Chondrocyte (in vitro differentiated cells): ENCODE measurements at places on chromosomes 11 and 22. TPM values are rescaled to one million over a fixed set of nuclear protein-coding genes. Genes with fewer than 3 reads are reported as not detected.

GRCh38 chr11:122096272-122097112 lies 19.5 kb downstream of the BLID start:
- DNase-seq: no peak

The MRGPRX4 gene
- not detected in 3 replicates for total RNA-seq

DNA sequence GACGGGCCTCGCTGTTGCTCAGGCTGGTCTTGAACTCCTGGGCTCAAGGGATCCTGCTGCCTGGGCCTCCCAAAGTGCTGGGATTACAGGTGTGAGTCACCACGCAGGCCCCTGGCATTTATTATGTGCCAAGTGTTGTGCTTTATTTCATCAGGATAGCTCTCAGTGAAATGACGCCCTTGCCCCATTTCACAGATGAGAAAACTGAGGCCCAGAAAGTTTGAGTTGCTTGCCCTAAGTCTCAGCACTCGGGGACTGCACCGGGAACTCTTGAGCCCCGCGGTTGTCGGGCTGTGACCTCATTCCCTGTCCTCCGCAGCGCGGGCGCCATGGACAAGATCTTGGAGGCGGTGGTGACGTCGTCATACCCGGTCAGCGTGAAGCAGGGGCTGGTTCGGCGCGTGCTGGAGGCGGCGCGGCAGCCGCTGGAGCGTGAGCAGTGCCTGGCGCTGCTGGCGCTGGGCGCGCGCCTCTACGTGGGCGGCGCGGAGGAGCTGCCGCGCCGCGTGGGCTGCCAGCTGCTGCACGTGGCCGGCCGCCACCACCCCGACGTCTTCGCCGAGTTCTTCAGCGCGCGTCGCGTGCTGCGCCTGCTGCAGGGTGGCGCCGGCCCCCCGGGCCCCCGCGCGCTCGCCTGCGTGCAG lies 7.3 kb downstream of the USP35 start:
- DNase-seq: no peak

GRCh38 chr11:45087900-45088160 lies 58.6 kb upstream of the PRDM11 start:
- DNase-seq: no peak

The MMP8 gene
- not detected in 3 replicates for total RNA-seq

- no peak for DNase-seq
These were observed 1175.4 kb upstream of the TENM4 start for GRCh38 chr11:80616070-80616800.

GRCh38 chr11:12687216-12687623 lies 13.0 kb downstream of the TEAD1 start:
- DNase-seq: no peak

DNA sequence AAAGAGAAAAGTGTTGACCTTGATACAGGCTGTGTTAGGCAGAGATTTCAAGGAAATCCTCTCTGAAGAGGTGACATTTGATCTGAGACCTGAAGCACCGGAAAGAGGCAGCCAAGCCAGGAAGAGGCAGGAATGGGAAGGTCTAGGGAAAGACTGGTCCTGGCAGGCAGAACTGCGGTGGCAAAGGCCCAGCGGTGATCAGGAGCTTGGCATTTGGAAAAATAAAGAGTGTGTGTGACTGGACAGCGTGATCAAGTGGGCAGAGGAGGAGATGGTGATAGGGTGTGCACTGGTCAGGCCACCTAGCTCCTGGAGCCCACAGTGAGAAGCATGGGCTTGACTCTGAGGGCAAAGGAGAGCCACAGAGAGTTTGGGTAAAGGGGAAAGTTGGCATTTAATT lies 27.2 kb upstream of the GAB4 start:
- DNase-seq: no peak

DNA sequence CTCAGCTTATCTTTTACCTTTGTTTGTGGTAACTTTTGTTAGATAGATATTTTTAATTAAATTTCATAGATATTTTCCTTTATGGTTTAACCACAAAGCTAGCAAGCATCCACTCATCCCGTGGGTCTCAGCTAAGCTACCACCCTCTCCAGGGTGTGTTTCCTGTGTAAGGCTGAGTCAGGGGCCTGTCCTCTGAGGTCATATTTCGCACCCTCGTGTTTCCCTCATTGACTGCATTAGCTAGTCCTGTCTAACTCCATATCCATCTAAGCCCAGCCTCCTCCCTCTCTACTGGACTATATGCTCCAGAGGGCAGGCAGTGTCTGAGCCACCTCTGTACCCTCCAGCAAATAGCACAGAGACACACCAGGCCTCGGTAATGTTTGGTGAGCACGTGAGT lies 16.7 kb downstream of the XRRA1 start:
- no peak for DNase-seq

- DNase-seq: no peak
These were observed 109.9 kb downstream of the DLG2 start for GRCh38 chr11:85517272-85517671.

- no peak for DNase-seq
These were observed 80.1 kb downstream of the CDKN1C start for GRCh38 chr11:2805388-2806056.

The MALAT1 gene
- total RNA-seq: 11,810 to 14,376 TPM (median 12,130 TPM) in 3 replicates

- DNase-seq: no peak
These were observed 2.9 kb upstream of the CYP2R1 start for GRCh38 chr11:14894657-14895598.

GRCh38 chr11:65919573-65920371 lies 546 bp downstream of the DRAP1 start:
- DNase-seq: no peak

The CST6 gene
- not detected in 3 replicates for total RNA-seq

DNA sequence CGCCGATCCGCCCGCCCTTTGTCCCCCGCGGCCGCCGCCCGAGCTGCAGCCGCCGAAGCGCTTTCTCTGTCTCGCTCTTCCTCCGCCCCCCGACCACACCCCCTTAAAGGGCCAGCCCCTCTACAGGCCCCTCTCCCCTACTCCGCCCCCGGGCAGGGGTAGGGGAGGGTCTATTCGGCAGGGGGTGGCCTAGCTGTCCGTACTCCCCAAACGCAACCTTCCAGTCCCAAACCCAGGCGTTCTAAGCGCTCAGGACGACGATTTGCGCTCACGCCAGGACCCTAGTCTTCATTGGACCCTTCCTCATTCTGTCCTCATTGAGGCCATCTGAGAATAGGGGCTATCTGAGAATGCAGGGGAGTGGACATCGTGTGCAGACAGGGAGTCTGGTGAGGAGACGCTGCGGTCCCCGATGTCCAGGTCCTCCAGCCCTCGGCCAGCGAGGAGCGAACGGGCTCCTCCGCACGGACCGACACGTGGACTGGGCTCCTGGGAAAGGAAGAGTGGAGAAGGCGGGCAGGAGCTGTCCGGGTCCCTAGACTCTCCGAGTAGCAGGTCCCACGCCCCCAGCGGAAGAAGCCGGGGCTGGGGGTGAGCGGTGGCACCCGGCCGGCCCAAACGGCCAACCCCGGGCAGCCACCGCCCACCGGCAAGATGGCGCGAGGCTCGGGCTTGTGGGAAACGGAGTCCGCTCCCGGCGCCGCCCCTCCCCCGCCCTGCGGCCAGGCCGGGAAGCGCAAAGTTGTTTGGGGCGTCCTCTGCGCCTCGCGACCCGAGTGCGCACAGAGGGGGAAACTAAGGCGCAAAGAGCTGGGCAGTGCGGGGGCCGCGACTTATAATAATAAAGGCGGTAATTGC lies at the start of gene PPP1R14B:
TSS of gene PPP1R14B (minus strand) at position 73 of the 858 bp plus-strand sequence. CDS start 270 bp downstream, outside the sequence.
- no peak for DNase-seq

DNA sequence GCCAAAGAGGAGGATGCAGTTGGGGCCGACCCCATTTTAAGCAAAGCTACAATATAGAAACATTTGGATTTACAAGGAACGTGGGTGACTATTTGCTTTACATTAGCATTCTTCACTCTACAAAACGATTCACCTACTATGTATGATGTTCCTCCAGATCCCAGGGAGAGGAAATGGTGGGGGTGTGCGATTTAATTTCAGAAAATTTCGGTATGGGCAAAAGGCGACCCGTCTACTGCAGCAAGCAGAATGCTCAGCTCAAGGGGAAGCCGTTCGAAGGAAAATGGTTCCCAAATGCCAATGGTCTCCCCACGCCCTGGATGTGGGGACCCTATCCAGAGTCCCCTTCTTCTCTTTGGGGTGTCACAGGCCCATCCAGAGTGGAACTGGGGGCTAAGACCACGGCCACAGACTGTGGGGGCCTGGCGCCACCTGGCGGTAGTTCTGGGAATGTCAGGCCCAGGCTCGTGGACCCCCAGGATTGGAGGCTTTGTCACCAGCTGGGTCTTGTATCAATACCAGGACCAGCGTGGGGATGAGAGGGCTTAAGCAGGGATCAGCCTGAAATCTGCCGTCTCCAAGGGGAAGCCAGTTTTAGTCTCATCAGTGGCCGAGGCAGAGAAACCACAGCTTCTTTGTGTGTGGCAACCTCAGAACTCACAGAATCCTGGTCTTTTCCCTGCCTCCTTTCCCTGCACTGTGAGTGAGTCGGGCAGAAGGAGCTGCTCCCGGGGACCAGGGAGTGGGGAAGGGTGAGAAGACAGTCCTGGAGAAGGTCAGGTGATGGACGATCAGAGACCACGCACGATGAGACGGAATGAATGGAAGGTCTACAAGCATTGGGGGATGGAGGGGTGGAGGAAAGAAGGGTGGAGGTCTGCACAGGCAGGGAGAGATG lies 8.4 kb downstream of the LRRC10B start:
- no peak for DNase-seq

The API5 gene
- total RNA-seq: 80.6 to 82.3 TPM (median 81.3 TPM) in 3 replicates

- DNase-seq: no peak
These were observed 300.7 kb upstream of the PDGFD start for GRCh38 chr11:104464691-104465090.

- no peak for DNase-seq
These were observed 115.4 kb downstream of the METTL15 start for GRCh38 chr11:28223577-28223976.

- DNase-seq: no peak
These were observed 116.9 kb downstream of the SIK3 start for GRCh38 chr11:116981266-116981885.

The PARVA gene
- total RNA-seq: 147 to 170 TPM (median 158 TPM) in 3 replicates

DNA sequence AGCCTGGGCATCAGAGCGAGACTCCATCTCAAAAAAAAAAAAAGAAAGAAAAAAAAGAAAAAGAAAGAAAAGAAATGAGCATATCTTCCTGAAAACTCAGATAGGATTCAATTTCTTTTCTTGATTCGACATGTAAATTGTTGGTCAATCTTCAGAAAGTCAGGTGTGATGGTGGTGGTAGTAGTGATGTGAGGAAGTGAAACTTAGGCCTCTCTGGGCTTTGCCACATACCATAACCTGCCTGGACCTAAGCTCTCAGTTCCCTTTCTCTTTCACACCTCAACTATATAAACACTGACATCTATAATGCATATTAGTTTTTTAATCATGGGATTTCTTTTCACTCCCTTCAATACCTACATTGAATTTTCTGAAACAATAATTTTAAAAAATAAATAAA lies 98.0 kb upstream of the TBCEL start:
- DNase-seq: no peak

DNA sequence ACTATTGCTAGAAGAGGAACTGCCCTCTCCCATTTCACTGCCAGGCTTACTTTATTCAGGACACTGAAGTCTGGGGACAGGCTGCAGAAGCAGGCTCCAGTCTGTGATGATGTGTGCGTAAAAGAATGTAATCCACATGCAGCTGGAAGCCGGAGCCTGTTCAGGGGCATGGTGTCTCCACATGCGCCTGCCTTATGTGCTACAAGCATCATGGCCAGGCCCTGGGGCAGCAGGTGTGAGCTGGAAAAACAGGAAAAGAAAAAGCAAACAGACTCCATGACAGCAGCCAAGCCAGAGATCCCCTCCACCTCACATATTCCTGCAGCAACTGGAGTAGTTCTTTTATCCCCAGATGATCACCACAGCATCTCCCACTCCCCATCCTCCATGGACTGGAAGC lies 33.4 kb downstream of the ARFGAP2 start:
- no peak for DNase-seq

The SCN3B gene
- 0.15 to 0.62 TPM (median 0.45 TPM) in 3 replicates for total RNA-seq

- no peak for DNase-seq
These were observed 3.0 kb upstream of the NAP1L4 start for GRCh38 chr11:2995031-2995561.

- DNase-seq: no peak
These were observed 51.8 kb downstream of the ALX4 start for GRCh38 chr11:44258190-44258489.

GRCh38 chr22:41508770-41509170 lies 35.5 kb downstream of the POLR3H start:
- no peak for DNase-seq

DNA sequence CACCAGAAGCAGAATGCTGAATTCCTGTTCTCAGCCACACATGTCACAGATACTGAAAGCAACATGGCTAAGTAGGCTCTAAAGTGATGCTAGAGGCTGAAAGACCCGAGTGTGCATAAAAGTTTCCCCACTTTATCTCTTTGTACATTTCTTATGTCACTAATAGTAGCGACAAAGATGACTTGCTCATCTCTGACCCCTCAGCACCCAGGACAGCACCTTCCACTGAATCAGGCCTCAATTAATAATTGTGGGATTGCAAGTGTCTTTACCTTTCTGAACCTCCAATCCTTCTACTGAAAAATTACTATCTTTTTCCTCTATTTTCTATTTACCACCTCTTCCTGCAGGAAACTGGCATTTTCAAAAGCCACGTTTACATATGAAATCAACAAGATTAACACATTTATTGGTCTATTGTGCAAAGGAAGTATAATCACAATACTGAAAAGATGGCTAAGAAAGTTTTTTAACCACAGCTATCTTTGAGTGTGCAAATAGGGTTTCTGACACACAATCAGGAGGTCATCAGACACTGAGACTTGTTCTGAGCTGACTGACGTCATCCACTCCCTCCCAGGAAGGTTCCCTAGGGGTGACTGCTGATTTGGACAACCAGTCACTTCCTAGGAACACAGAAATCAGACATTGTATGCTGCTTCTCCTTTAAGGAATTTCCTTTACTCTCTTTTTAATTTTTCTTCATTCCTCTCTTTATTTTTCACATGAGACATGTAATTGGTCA lies 213.9 kb upstream of the ISX start:
- DNase-seq: no peak

The PRCP gene
- total RNA-seq: 51.2 to 58.9 TPM (median 56.6 TPM) in 3 replicates

GRCh38 chr11:82105331-82105998 lies 628.2 kb downstream of the FAM181B start:
- no peak for DNase-seq

The NRXN2 gene
- total RNA-seq: 1.1 to 3.0 TPM (median 1.8 TPM) in 3 replicates

GRCh38 chr11:5625281-5625680 lies 480 bp downstream of the TRIM34 start:
- no peak for DNase-seq

The RIBC2 gene
- 0.41 to 1.1 TPM in 2 of 3 replicates, not detected in the other for total RNA-seq

- no peak for DNase-seq
These were observed 5.8 kb upstream of the MIEF1 start for GRCh38 chr22:39496131-39496838.

GRCh38 chr11:31118566-31118965 lies 251.0 kb downstream of the DCDC1 start:
- DNase-seq: no peak

The BRSK2 gene
- 1.8 to 6.9 TPM (median 6.0 TPM) in 3 replicates for total RNA-seq

- DNase-seq: no peak
These were observed 38.2 kb downstream of the CYB5R2 start for GRCh38 chr11:7635137-7635536.
